ENCODE measurements at places on chromosomes 16 and 17. TPM values are rescaled to one million over a fixed set of nuclear protein-coding genes. Genes with fewer than 3 reads are reported as not detected.

HBA1 gene
- 34.8 TPM for total RNA-seq

WFDC1 gene
- total RNA-seq = 27.4 TPM

TEX14 gene
- total RNA-seq = not detected

TTLL6 gene
- total RNA-seq = 1.5 TPM

PCYT2 gene
- total RNA-seq = 117 TPM

METTL26 gene
- 44.9 TPM for total RNA-seq

NAGS gene
- not detected for total RNA-seq

NLRC3 gene
- 9.3 TPM for total RNA-seq

Data from stomach (tissue), 19 donors.